A549 treated with DMSO at 1 μM for 4 hours (cell line): ENCODE measurements at places on chromosomes 2 and 18. TPM values are rescaled to one million over a fixed set of nuclear protein-coding genes. Genes with fewer than 3 reads are reported as not detected.

The FIGN gene
- total RNA-seq = 1.6 to 3.3 TPM (median 2.2 TPM) in 5 replicates

The PKDCC gene
- 24.5 to 32.9 TPM (median 29.4 TPM) in 5 replicates for total RNA-seq

The TUBA4A gene
- 365 to 546 TPM (median 419 TPM) in 5 replicates for total RNA-seq

The KRTCAP3 gene
- total RNA-seq = 0.43 to 1.4 TPM (median 0.75 TPM) in 5 replicates

The OLA1 gene
- total RNA-seq = 110 to 145 TPM (median 136 TPM) in 5 replicates

The FARP2 gene
- total RNA-seq = 26.2 to 37.1 TPM (median 30.4 TPM) in 5 replicates

The EML6 gene
- 1.3 to 1.8 TPM (median 1.5 TPM) in 5 replicates for total RNA-seq

The PDE11A gene
- 0.21 to 0.99 TPM (median 0.40 TPM) in 5 replicates for total RNA-seq

The ATRAID gene
- total RNA-seq = 209 to 221 TPM (median 218 TPM) in 5 replicates

The GYPC gene
- total RNA-seq = not detected in 5 replicates

The DSC1 gene
- total RNA-seq = not detected in 5 replicates

The RAX gene
- not detected in 5 replicates for total RNA-seq

The DSC3 gene
- 1.6 to 2.5 TPM (median 1.8 TPM) in 5 replicates for total RNA-seq

The CABYR gene
- 10.1 to 15.5 TPM (median 11.7 TPM) in 5 replicates for total RNA-seq

The DUSP2 gene
- total RNA-seq = 0.20 to 0.57 TPM (median 0.51 TPM) in 5 replicates

The LRRTM1 gene
- total RNA-seq = not detected in 5 replicates

The COL4A3 gene
- 0.40 to 1.0 TPM (median 0.72 TPM) in 5 replicates for total RNA-seq

The IL36A gene
- total RNA-seq = not detected in 5 replicates

The DNAH6 gene
- 0.01 to 0.06 TPM (median 0.02 TPM) in 5 replicates for total RNA-seq

The TEX51 gene
- total RNA-seq = not detected in 5 replicates

The COL6A3 gene
- 0.03 to 0.11 TPM (median 0.09 TPM) in 5 replicates for total RNA-seq

The HOXD8 gene
- total RNA-seq = 4.8 to 5.9 TPM (median 5.5 TPM) in 5 replicates

The LOXL3 gene
- total RNA-seq = 0.25 to 0.55 TPM (median 0.40 TPM) in 5 replicates

The GAD1 gene
- 0.41 to 1.1 TPM (median 0.68 TPM) in 5 replicates for total RNA-seq

The RTN4 gene
- 459 to 543 TPM (median 502 TPM) in 5 replicates for total RNA-seq

The CNTNAP5 gene
- total RNA-seq = not detected in 5 replicates

The SLC5A7 gene
- total RNA-seq = not detected in 5 replicates

The FOXD4L1 gene
- 0.31 to 0.87 TPM (median 0.33 TPM) in 5 replicates for total RNA-seq

The UPP2 gene
- total RNA-seq = not detected in 5 replicates

The SNED1 gene
- 0.38 to 0.65 TPM (median 0.48 TPM) in 5 replicates for total RNA-seq

The ZNF385B gene
- 0.20 TPM in 1 of 5 replicates, not detected in the others for total RNA-seq

The QPCT gene
- 17.5 to 21.3 TPM (median 18.6 TPM) in 5 replicates for total RNA-seq

The INHBB gene
- 13.4 to 20.3 TPM (median 16.0 TPM) in 5 replicates for total RNA-seq

The OTX1 gene
- 2.6 to 4.3 TPM (median 3.8 TPM) in 5 replicates for total RNA-seq

The PDCD1 gene
- total RNA-seq = not detected in 5 replicates

The ACTG2 gene
- 0.10 to 0.38 TPM (median 0.17 TPM) in 5 replicates for total RNA-seq

The SLC9A4 gene
- not detected in 5 replicates for total RNA-seq

The CFAP65 gene
- total RNA-seq = 0.09 to 0.19 TPM (median 0.15 TPM) in 5 replicates

The RNMT gene
- total RNA-seq = 18.7 to 24.0 TPM (median 21.6 TPM) in 5 replicates

The LONRF2 gene
- 3.3 to 5.5 TPM (median 4.8 TPM) in 5 replicates for total RNA-seq

The GULP1 gene
- total RNA-seq = 36.3 to 52.8 TPM (median 39.9 TPM) in 5 replicates

The TMEM247 gene
- total RNA-seq = not detected in 5 replicates

The SEPTIN10 gene
- total RNA-seq = 46.6 to 73.0 TPM (median 61.4 TPM) in 5 replicates

The ACVR1C gene
- total RNA-seq = 0.01 to 0.07 TPM in 2 of 5 replicates, not detected in the others

The SMAD2 gene
- total RNA-seq = 60.5 to 79.9 TPM (median 74.5 TPM) in 5 replicates

The RNF125 gene
- 0.24 to 0.53 TPM (median 0.35 TPM) in 5 replicates for total RNA-seq

The DES gene
- total RNA-seq = 0.08 to 0.09 TPM in 2 of 5 replicates, not detected in the others

The DCC gene
- not detected in 5 replicates for total RNA-seq

The KLHL41 gene
- 0.14 to 0.20 TPM (median 0.17 TPM) in 5 replicates for total RNA-seq

The PREPL gene
- 19.3 to 29.2 TPM (median 25.6 TPM) in 5 replicates for total RNA-seq

The XDH gene
- total RNA-seq = 1.1 to 1.8 TPM (median 1.4 TPM) in 5 replicates

The TMEM17 gene
- total RNA-seq = 5.3 to 6.8 TPM (median 5.7 TPM) in 5 replicates

The CHAC2 gene
- 12.3 to 17.0 TPM (median 15.5 TPM) in 5 replicates for total RNA-seq

The NGEF gene
- total RNA-seq = 16.1 to 20.4 TPM (median 16.8 TPM) in 5 replicates

The ZFAND2B gene
- 18.0 to 22.8 TPM (median 19.9 TPM) in 5 replicates for total RNA-seq

The ALMS1 gene
- total RNA-seq = 9.1 to 12.2 TPM (median 10.8 TPM) in 5 replicates

The HJURP gene
- total RNA-seq = 86.1 to 88.2 TPM (median 87.1 TPM) in 5 replicates
